ENCODE measurements at places on chromosomes 1 and 21.

DNA sequence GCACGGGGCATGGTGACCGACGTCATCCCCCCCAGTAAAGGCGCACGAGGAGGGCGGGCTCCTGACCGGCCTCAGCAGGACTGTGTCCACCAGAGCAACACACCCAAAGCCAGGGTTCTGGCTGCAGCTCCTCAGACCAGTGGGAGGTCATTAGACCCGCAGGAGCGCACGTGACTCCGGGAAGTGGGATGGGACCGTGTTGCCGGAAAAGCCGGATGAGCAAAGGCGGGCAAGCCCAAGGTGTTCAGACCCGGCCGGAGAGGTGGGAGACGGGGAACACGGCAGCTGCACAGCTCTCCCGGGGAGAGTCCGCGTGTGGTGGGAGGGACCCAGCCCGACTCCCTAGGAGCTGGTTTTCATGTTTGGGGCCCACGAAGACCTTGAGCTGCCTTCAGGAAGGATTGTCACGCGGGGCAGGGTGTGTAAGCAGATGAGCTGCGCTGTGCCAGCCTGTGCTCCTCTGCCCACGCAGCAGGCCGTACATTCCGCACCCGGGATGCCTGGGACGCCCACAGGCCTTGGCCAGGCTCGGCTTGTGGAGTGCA, 20.6 kb upstream of the TRAPPC10 start:
- ATAC-seq: peak; percentile 17

- peak; percentile 67 for ATAC-seq
These were observed at the start of gene DENND1B for GRCh38 chr1:197775282-197776262. Gene DENND1B (minus strand): TSS chr1:197775480. CDS start chr1:197775155, 325 bp downstream.

GRCh38 chr1:187306710-187307415, 478.1 kb downstream of the PLA2G4A start:
- ATAC-seq: no peak

DNA sequence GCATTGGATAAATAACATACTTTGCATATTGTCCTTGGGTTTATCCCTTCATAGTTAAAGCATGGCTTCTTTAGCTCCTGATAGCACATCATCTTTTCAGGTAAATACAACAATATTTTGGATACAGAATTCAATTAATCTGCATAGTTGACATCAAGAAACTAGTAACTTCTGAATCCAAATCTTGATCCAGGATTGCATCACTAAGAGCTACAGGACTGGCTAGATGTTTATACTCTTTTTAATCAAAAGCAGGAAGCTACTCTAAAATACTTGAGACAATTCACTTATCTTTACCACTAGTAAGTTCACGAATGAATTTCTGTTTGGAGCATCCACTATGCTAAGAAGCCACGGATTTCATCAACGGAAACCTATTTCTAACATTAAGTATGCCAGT, 54.2 kb upstream of the SLC44A3 start:
- ATAC-seq: no peak

DNA sequence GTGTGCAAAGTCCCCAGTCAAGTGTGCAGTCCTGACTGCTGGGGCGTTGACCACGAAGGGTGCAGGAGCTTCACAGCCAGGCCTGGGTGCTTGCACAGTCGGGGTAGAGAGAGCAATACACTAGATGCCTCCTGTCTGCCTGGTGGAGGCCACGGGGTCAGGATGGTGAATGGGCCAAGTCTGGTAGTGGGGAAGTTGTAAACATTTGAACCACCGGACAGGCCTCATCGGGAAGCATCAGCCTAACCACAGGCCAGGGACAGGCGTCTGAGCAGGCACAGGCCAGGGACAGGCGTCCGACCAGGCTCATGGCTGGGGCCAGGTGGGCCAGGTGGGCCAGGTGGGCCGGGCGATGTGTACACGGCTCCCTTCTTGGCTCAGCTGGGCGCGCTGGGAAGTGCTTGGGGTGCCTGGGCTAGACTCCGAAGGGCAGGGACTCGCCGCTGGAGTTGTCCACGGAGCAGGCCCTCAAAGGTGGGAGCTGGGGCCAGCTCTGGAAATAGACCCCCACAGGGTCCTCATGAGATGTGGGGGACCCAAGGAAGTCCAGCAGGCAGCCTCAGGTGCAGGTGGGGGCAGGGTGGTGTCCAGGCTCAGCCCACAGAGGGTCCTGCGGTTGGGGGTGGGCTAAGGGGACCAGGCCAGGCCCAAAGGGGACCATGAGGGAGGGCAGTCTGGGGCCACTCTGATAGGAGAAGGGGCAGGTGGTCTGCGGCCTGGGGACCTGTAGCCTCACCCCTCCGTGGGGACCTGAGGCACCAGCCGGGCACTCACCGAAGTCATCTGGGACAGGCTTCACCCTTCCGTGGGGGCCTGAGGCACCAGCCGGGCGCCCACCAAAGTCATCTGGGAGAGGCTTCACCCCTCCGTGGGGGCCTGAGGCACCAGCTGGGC, 15.0 kb downstream of the COL6A1 start:
- ATAC-seq: no peak

Data from gastroesophageal sphincter (tissue), 4 donors.